ENCODE measurements at places on chromosomes 1 and 21. TPM values are rescaled to one million over a fixed set of nuclear protein-coding genes. Genes with fewer than 3 reads are reported as not detected.

DNA sequence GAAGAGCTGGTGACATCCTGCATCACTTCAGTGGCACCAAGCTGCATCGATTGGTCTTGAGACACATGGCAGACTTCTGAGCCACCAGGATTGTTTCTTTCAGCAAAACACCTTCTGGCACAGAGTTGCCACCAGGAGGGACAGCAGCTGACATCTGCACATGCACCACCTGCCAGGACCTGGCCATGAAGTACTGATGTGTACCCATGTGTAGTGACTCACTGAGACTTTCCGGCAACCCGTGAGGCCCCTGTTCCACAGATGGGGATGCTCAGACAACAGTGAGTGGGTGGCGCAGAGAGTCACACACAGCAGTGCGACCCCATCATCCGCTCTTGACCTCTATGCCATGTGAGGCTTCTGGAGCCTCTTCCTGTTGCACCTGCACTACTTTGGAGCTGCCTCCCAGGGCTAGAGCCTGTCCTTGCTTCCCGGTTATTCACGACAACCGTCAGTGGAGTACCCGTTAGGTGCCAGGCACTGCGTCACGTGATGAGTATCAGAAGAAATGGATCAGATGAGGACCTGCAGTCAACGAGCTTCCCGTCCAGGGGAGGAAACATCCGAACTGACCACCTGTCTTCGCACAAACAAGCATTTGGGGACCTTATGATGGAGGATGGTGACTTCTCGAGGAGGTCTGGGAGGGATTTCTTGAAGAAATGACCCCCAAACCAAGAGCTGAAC lies 80.5 kb upstream of the VAMP3 start:
- no peaks in the 10 kb centered on the region for H3K4me1 ChIP-seq
- no peaks in the 10 kb centered on the region for H3K27me3 ChIP-seq
- H3K36me3 ChIP-seq = no peaks in the 10 kb centered on the region
- H3K27ac ChIP-seq = no peak overlapping the region
- H3K4me3 ChIP-seq = no peak overlapping the region

DNA sequence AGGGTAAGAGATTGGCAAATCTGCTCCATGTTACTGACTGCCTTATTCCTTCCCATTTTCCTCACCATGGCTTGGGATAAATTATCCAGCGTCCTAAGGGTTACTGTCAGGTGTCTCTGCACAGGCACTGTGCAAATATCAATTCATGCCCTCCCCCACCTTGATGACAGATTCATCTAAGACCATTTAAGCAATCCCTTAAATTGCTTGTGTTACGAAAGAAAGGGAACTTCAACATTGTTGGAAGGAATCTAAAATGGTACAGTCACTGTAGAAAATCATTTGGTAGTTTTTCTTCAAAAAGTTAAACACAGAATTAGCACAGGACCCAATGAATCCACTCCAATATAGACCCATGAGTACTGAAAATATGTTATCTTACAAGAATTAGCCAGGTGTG lies 17.6 kb upstream of the MTARC2 start:
- H3K36me3 ChIP-seq = no peaks in the 10 kb centered on the region
- H3K4me3 ChIP-seq = no peak overlapping the region
- peaks cover 29% of the 10 kb centered on the region for H3K4me1 ChIP-seq
- H3K27me3 ChIP-seq = no peaks in the 10 kb centered on the region

GRCh38 chr1:4825800-4826450 lies 171.5 kb downstream of the AJAP1 start:
- no peaks in the 10 kb centered on the region for H3K27me3 ChIP-seq
- no peaks in the 10 kb centered on the region for H3K36me3 ChIP-seq
- no peaks in the 10 kb centered on the region for H3K4me1 ChIP-seq
- H3K4me3 ChIP-seq = no peak overlapping the region
- DNase-seq = no peak
- H3K27ac ChIP-seq = no peak overlapping the region

GRCh38 chr1:98201666-98202081 lies 280.8 kb upstream of the DPYD start:
- no peaks in the 10 kb centered on the region for H3K27me3 ChIP-seq
- no peak overlapping the region for H3K27ac ChIP-seq
- H3K4me3 ChIP-seq = no peak overlapping the region
- no peak for DNase-seq

The KCNJ6 gene
- total RNA-seq = 0.09 TPM

The TSPAN2 gene
- 4.3 TPM for total RNA-seq

- no peak for DNase-seq
- H3K4me1 ChIP-seq = peaks cover 92% of the 10 kb centered on the region
- H3K36me3 ChIP-seq = peaks cover 12% of the 10 kb centered on the region
Observed at GRCh38 chr1:207849646-207850045, 61.3 kb downstream of the CD34 start.

The MATN1 gene
- not detected for total RNA-seq

GRCh38 chr1:1425753-1426495 lies 4.8 kb upstream of the ANKRD65 start:
- no peaks in the 10 kb centered on the region for H3K36me3 ChIP-seq
- H3K27me3 ChIP-seq = peaks cover 4% of the 10 kb centered on the region
- no peak overlapping the region for H3K27ac ChIP-seq
- DNase-seq = peak; percentile 50
- no peak overlapping the region for H3K4me3 ChIP-seq

- no peak overlapping the region for H3K27ac ChIP-seq
- no peaks in the 10 kb centered on the region for H3K4me1 ChIP-seq
- no peaks in the 10 kb centered on the region for H3K27me3 ChIP-seq
- DNase-seq = no peak
- peaks cover 5% of the 10 kb centered on the region for H3K36me3 ChIP-seq
Observed at GRCh38 chr1:35315649-35316048, 47.1 kb downstream of the ZMYM4 start.
